ENCODE measurements at places on chromosomes 11 and 22. TPM values are rescaled to one million over a fixed set of nuclear protein-coding genes. Genes with fewer than 3 reads are reported as not detected.
A peak's percentile ranks its signal among the peaks of the same experiment; 100 is the strongest.

Gene DDTL
- not detected for total RNA-seq

Gene PNPLA5
- not detected for total RNA-seq

Gene TRIM49
- total RNA-seq = not detected

Gene OR4A16
- total RNA-seq = not detected

Gene ROBO4
- not detected for total RNA-seq

Gene KDELR3
- total RNA-seq = 0.91 TPM

Gene OR51I1
- total RNA-seq = not detected

Gene TXN2
- 64.6 TPM for total RNA-seq

Gene RCOR2
- 0.74 TPM for total RNA-seq

Gene FOLH1
- total RNA-seq = not detected

Gene SLC17A6
- total RNA-seq = not detected

Gene APOL4
- total RNA-seq = 6.5 TPM

Gene CDC42EP1
- total RNA-seq = not detected

Gene C11orf87
- not detected for total RNA-seq

Gene NOX4
- total RNA-seq = not detected

Gene HSPB2
- 0.23 TPM for total RNA-seq

Gene CYTH4
- total RNA-seq = 157 TPM

- no peaks in the 10 kb centered on the region for H3K4me1 ChIP-seq
- no peak overlapping the region for H3K4me3 ChIP-seq
- H3K36me3 ChIP-seq = no peaks in the 10 kb centered on the region
These were observed 75.4 kb upstream of the DDI1 start for GRCh38 chr11:103961010-103961409.

- H3K27ac ChIP-seq = no peak overlapping the region
- no peak overlapping the region for H3K4me3 ChIP-seq
- no peaks in the 10 kb centered on the region for H3K27me3 ChIP-seq
- DNase-seq = no peak
- no peaks in the 10 kb centered on the region for H3K4me1 ChIP-seq
- peaks cover 4% of the 10 kb centered on the region for H3K36me3 ChIP-seq
These were observed 351.5 kb downstream of the TBC1D22A start for GRCh38 chr22:47113853-47114415.

DNA sequence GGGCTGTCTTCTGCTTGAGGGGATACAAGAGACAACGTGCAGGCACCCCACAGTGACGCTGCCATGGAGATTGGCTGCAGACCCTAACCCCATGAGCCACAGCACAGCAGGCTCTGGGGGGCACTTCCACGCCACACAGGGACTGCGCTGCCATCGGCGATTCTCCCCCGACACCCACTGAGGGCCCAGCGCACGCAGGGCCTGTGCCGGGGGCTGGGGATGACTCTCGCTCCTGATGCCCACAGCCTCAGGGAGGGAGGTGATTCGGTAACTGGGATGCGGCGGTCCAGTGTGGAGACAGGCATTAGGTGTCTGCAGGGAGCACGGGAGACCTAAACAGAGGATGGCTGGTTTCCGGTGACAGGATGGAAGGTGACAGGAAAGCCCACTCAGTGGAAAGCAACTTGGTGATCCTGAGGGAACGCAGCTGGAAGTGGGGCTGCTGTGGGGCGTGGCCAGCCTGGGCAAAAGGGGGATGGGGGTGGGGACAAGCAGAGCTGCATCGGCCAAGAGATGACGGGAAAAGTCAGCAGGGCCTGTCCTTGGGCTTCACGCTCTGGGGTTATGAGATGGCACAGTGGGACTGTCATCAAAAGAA is 37.7 kb downstream of the EFCAB6 start:
- no peaks in the 10 kb centered on the region for H3K36me3 ChIP-seq
- no peak for DNase-seq
- H3K27me3 ChIP-seq = peaks cover 7% of the 10 kb centered on the region
- no peak overlapping the region for H3K4me3 ChIP-seq
- H3K27ac ChIP-seq = no peak overlapping the region
- H3K4me1 ChIP-seq = no peaks in the 10 kb centered on the region

GRCh38 chr11:20608934-20609333 is 9.5 kb downstream of the SLC6A5 start:
- H3K27ac ChIP-seq = no peak overlapping the region
- DNase-seq = no peak
- peaks cover 6% of the 10 kb centered on the region for H3K4me1 ChIP-seq
- no peaks in the 10 kb centered on the region for H3K36me3 ChIP-seq

GRCh38 chr11:581342-581741 is 5.1 kb downstream of the PHRF1 start:
- H3K27ac ChIP-seq = peak overlapping the region; percentile 49
- no peak overlapping the region for H3K4me3 ChIP-seq
- no peak for DNase-seq

- H3K4me3 ChIP-seq = no peak overlapping the region
- H3K27me3 ChIP-seq = no peaks in the 10 kb centered on the region
- no peak overlapping the region for H3K27ac ChIP-seq
These were observed 107.7 kb upstream of the DDI1 start for GRCh38 chr11:103928802-103929161.

- H3K4me1 ChIP-seq = peaks cover 12% of the 10 kb centered on the region
- H3K27ac ChIP-seq = no peak overlapping the region
- H3K27me3 ChIP-seq = peaks cover 49% of the 10 kb centered on the region
These were observed 3.7 kb downstream of the ADAMTS15 start for GRCh38 chr11:130452176-130452575.

GRCh38 chr11:3674189-3674588 is 3.0 kb upstream of the CHRNA10 start:
- H3K27me3 ChIP-seq = no peaks in the 10 kb centered on the region
- no peak for DNase-seq
- no peak overlapping the region for H3K27ac ChIP-seq
- H3K4me1 ChIP-seq = peaks cover 2% of the 10 kb centered on the region

DNA sequence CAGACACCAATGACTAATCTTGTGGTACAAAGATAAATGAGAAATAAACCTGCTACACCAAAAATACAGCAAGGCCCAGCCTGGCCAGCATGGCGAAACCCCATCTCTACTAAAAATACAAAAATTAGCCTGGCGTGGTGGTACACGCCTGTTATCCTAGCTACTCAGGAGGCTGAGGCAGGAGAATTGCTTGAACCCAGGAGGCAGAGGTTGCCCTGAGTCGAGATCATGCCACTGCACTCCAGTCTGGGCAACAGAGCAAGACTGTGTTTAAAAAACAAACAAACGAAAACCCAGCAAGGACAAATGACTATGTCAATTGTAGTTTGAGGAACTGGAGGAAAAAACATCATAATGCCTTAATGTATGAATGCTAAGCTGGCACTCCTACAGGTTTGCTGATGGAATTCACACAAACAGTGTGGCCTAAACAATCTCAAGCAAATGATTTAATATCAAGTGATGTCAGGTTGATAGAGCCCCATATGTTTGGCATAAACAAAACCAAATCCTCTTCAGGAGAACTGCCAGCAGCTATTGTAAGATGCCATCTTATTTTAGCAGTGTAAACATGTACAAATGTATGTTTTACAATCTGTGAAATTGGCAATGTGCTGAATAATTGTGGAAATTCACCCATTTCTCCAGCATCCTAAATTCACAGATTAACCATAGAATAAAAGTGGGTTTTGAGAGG is 20.0 kb downstream of the MMP7 start:
- H3K27ac ChIP-seq = no peak overlapping the region
- no peaks in the 10 kb centered on the region for H3K4me1 ChIP-seq
- no peak for DNase-seq
- no peak overlapping the region for H3K4me3 ChIP-seq
- no peaks in the 10 kb centered on the region for H3K36me3 ChIP-seq
- H3K27me3 ChIP-seq = peaks cover 15% of the 10 kb centered on the region

- peaks cover 3% of the 10 kb centered on the region for H3K4me1 ChIP-seq
- DNase-seq = no peak
- H3K27ac ChIP-seq = no peak overlapping the region
- no peaks in the 10 kb centered on the region for H3K27me3 ChIP-seq
- no peak overlapping the region for H3K4me3 ChIP-seq
- peaks cover 10% of the 10 kb centered on the region for H3K36me3 ChIP-seq
These were observed 7.8 kb downstream of the GGA1 start for GRCh38 chr22:37616201-37617083.

DNA sequence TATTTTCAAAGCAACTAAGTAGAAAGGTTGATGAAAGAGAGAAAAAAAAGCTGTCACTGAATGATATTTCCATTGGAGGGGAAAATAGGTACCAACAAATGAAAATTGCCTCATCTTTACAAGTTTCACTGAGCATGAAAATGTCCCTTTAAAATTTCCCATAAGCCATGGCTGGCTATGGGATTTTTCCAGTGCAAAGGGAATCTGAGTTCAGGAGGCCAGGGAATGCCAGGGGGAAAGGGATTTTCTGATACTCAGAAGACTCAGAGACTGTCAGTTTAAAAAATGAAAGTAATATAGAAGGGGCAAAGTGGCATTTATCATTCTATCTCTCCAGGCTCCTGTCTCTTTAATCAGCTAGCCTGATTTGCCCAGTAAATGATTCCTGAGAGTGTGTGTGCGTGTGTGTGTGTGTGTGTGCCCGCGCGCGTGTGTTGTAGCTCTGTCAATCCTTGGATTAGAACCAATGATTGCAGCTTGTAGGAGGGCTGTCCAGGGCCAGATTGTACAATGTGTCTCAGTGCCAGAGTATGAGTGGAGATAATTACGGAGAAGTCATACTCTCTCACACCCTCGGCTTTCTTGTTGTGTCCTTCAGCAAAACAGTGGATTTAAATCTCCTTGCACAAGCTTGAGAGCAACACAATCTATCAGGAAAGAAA is at the start of gene NTM:
Gene NTM, plus strand, starts transcription at position 526 of the 662 bp plus-strand sequence.
- H3K4me3 ChIP-seq = no peak within 1 kb of the TSS
- DNase-seq = no peak
- H3K4me1 ChIP-seq = no peaks in the 10 kb centered on the region
- no peaks in the 10 kb centered on the region for H3K27me3 ChIP-seq

DNA sequence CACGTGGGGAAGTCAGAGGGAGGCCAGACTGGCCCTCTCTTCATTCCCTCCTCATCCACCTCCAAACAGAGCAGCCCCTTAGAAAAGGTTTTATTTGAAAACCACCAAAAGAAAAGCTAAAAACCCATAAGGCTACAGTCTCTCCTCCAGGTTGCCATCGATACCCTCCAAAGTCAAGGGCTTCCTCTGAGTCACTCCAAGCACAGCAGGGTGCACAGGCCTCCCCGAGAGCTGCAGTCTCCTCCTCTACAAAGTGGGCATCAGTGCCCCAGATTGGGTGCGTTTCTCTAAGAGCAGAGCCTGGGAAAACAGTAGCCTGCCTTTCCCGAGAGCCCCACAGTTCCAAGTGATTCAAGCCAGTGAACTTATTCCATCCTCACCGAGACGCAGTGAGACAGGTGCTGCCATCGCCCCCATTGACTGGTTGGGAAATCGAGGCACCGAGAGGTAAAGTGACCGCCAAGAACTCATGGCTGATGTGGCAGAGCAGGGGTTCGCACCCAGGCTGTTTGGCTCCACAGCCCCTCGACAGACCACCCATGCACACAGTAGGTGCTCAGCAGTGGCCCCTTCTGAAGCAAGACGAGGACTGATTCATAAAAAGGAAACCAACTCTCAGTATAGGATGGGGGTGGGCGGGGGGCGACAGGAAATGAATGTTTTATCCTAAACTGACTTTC is 91.7 kb upstream of the SHISAL1 start:
- no peaks in the 10 kb centered on the region for H3K27me3 ChIP-seq
- no peaks in the 10 kb centered on the region for H3K4me1 ChIP-seq
- no peak overlapping the region for H3K4me3 ChIP-seq
- no peak for DNase-seq

DNA sequence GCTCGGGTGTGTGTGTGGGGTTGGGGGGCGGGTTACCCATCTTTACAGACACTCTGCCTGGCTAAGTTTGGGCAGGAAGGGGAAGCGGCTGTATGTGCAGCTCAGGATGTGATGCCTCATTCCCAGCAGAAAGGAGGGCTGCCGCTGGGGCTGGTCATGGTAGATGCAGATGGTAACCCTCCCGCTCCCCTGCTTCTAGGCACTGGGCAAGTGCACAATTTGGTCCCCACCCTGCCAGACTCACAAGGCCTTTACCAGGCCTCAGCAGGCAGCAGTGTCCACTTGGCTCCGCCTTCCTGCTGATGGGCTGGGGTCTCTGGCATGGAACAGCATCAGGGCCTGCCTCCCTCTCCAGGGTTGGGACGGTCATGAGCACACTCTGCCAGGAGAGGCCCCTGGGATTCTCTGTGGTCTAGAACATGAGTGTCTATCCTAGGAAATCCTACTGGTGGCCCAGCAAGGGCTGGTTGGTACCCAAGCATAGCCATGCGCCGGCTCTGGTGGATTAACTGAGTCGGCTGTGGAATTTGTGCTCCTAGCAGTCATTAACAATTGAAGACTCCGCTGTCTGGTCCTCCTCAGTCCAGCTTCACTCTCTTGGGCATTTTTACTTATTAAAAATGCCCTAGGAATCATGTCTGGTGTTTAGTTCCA is 4.2 kb downstream of the LMO1 start:
- peaks cover 48% of the 10 kb centered on the region for H3K27me3 ChIP-seq
- peaks cover 6% of the 10 kb centered on the region for H3K4me1 ChIP-seq
- no peaks in the 10 kb centered on the region for H3K36me3 ChIP-seq
- H3K27ac ChIP-seq = no peak overlapping the region
- DNase-seq = no peak
- H3K4me3 ChIP-seq = no peak overlapping the region

DNA sequence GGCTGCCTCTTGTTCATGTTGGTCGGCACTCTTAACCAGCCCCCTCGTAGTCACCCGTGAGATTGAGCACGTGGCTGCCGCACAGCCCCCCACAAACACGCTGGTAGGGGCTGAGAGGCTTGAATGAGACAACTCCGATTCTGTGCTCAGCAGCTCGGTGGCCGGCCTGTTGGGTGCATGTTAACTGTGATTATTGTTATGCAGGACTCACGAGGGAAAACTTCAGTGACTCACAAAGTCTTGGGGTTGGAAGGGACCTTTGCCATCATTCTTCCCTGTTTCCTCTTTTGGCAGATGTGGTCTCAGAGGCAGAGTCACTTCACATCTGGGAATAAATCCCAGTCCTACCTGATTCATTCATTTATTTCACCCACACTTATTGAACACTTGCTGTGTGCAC is 75.2 kb downstream of the ADAMTS15 start:
- H3K27ac ChIP-seq = no peak overlapping the region
- no peak for DNase-seq
- peaks cover 3% of the 10 kb centered on the region for H3K4me1 ChIP-seq

DNA sequence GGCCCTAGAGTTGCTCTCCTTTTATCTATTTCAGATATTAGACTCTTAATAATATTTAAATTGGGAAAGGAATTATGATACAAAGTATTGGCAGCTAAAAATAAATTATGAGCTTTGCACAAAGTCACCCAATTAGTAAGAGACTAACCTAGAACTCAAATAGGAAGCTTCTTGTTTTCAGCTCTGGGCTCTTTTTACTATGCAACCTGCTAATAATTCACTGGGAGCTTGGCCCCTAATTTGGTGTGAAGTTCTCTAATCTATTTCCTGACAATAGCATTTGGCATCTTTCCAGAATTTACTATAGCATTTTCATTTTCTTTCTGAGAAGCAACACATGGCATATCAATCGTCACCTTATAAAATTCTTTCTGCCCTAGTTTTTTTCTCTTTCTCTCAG is 727.7 kb upstream of the ANO5 start:
- no peaks in the 10 kb centered on the region for H3K27me3 ChIP-seq
- no peak overlapping the region for H3K27ac ChIP-seq
- H3K4me1 ChIP-seq = no peaks in the 10 kb centered on the region
- DNase-seq = no peak
- H3K4me3 ChIP-seq = no peak overlapping the region

GRCh38 chr22:36948273-36949225 is 35.1 kb downstream of the CSF2RB start:
- H3K27me3 ChIP-seq = peaks cover 12% of the 10 kb centered on the region
- H3K4me1 ChIP-seq = no peaks in the 10 kb centered on the region
- DNase-seq = no peak
- H3K4me3 ChIP-seq = no peak overlapping the region
- no peak overlapping the region for H3K27ac ChIP-seq
- H3K36me3 ChIP-seq = no peaks in the 10 kb centered on the region

All from activated naive CD8-positive, alpha-beta T cell treated with anti-CD3 and anti-CD28 coated beads, Interleukin-2, amount 10 ng/mL, durations not matched to agents 7 days and 5 days (primary cell).